ENCODE measurements at places on chromosomes 16 and 17. TPM values are rescaled to one million over a fixed set of nuclear protein-coding genes. Genes with fewer than 3 reads are reported as not detected.
A peak's percentile ranks its signal among the peaks of the same experiment; 100 is the strongest.

GRCh38 chr16:81216706-81217105 is 21.8 kb upstream of the BCO1 start:
- no peak for DNase-seq

CLEC19A gene
- 0.41 TPM for total RNA-seq

- no peak for DNase-seq
These were observed 90.5 kb downstream of the C16orf78 start for GRCh38 chr16:49464093-49464492.

FKBP10 gene
- 164 TPM for total RNA-seq

DNA sequence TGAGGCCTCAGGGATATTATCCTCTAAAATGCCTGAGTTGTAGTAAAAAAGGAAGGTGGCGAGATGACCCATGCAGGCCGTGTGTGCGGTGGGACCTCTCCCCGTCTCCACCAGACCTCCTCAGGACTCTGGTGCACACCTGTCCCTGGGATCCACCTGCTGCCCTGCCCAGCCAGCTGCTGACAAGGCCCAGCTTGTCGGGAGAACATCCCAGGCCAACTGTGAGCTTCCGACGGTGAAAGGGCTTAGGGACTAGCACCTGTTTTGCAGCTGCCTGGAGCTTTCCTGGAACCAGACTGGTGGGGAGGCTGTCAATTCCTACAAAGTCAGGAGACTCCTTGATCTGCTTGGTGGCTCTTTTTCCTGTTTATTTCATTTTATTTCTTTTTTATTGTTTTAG is 11.6 kb downstream of the IL34 start:
- DNase-seq, result no peak

DRC3 gene
- total RNA-seq, result 7.2 TPM

ENPP7 gene
- total RNA-seq, result not detected

DNA sequence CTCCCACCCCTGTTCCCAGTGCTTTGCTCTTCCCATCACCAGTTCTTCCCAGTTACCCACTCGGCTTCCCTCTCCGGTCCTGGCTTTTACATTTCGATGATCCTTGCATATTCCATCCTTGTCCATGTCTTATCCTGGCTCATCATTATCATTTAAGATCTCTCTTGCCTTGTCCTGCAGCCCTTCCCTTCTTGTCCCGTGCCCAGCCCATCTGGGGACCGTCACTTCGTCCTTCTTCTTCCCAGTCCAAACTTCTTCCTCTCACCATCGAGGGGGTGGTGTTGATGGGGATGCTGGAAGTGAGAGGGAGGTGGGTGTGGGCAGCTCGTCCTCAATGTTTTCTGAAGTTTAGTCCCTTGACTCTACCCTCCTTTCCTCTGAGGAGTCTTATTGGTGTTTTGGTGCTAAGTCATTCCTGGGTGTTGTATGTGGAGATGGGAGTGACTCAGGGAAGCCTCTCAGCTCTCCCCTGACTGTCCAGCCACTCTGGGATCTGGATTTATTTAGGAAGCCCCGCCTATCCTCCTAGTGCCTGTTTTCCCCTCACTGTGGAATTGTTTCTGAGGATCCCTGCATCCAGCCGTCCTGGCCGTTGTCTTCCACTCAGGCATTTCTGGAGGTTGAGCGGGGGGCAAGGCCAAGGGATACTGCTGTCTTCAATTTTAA is 975 bp downstream of the SNX29 start:
- peak; percentile 35 for DNase-seq

DNA sequence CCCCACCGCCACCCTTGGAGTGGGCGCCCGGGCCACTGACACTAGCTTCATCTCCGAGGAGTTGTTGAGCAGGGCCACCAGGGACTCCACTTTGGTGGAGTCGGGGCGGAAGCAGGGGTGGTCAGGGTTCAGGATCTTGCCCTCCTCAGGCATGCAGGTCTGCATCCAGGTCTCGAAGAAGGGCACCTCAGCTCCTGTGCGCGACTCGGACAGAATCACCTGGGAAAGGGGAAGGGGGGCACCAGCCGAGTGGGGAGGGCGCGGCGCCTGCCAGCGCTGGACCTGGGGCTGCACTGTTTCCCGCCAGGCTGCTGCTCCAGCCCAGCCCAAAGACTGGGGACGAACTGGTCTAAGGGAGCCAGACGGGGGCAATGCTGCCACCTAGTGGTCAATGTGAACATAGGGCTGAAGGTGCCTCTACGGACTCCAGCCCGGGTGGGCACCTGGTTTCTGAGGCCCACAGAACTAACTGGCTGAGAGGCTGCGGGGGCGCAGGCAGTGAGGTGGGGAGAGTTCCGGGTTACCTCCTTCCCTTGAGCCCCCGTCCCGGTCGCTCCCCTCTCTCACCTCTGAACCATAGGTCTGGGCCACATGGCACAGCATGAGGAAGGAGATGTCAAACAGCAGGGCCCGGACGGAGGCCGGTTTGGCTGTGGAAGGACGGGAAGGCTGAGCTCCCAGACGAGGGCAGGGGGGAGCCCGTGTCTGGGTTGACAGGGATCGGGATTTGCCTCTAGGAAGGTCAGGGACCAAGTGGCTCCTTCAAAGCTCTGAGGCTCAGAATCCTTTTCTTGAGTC is 11.8 kb downstream of the CSF3 start:
- DNase-seq, result peak; percentile 71

GINS2 gene
- total RNA-seq, result 18.4 TPM

CDH11 gene
- not detected for total RNA-seq

DNA sequence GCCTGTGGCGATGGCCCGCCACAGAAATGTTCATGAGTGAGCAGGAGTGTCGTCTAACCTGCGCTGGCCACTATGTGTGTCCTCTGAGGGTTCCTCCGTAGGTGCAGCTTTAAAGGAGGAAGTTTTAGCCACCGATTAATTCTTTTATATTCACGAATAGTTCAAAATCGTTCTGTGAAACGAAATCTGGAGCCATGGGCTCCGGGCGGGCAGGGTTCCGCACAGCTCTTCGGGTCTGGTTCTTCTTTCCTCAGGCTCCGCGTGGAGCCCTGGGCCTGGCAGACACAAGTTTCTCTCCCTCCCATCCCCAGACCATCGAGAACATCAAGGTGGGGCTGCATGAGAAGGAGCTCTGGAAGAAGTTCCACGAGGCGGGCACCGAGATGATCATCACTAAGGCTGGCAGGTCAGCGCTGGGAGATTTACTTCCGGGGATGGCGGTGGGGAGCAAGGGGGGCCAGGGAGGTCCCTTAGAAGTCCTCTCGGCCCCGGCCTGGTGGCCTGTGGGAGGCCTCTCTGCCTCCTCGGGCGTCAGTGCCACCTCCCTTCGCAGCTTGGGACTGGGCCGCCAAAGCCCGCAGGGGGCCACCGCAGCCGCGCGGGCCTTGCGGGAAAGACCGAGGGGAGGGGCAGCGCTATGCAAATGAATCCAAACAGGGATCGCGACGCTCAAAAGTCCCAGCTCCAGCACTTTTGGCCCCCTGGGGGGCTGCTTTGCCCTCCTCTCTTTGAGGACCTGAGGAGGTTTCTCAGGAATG is 5.2 kb downstream of the TBX4 start:
- DNase-seq, result no peak

- DNase-seq, result no peak
These were observed 412.3 kb downstream of the XYLT1 start for GRCh38 chr16:17058471-17058870.

SBK1 gene
- 18.4 TPM for total RNA-seq

DNA sequence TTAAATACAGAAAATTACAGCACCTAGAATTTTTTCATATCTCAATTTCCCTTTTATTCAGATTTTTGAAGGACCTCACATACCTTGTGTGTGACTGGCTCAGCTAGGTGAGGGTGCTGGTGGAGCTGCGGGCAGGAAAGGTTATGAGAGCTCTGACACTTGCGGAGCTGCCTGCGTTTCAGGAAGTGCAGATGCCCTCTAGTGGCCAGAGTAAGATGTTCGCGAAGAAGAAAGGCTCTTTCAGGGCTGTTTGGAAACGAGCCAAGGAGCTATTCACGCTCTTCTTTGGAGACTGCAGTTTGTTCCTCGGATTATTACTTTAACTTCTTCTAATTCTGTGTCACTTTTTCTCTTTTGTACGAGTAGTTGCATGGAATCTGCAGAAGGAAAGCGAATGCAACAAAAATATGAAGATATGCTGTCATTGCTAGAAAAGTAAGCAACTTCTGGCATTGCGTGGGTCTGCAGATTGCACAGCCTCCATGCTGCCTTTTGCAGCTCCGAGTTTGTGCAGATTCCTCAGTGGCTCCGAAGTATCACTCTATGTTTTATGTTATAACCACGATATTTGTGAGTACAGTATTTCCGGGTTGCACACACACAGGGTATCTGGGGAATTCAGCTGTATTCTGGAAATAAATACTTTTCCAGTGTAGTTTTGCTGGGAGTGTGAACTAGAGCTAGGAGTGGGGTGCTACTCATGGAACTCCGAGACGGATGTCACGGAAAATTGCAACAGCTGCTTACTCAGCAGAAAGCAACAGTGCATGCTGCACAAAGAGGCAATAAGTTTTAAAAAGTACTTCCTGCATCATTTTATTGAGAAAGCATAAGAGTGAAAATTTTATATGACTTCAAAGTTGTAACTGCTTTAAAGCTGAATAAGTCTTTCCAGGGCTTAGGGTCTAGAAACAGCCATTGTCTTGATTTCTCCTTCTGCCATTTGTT is 46.3 kb downstream of the DNAH9 start:
- DNase-seq, result peak; percentile 34

- no peak for DNase-seq
These were observed 239.3 kb downstream of the CEP112 start for GRCh38 chr17:65952586-65952985.

NUPR1 gene
- total RNA-seq, result 21.3 TPM

DNA sequence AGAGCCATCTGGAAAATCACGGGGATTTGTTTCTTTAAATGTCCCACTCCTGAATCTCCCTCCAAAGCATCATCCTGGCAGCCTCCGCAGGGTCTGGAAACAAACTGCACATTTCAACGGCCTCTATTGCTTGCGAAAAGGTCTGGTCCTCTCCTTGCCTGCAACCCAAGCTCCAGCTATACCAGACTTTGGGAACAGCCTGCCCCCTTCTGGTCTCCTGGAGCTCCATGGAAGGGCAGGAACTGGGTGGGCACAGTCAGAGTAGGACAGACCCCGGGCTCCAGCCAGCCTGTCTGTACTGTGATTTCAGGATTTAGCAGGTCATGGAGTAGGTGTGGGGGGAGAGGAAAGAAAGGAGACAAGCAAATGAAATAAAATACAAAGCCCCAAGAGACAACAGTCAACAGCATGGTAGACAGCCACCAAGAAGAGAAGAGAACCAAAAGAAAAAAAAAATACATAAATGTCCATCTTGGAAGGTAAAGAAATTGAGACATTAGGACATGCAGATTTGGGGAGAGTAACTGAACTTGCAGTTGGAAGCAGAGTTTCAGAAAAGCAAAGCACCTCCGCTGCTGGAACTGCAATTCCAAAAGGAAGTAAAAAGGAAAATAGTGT is 2.7 kb downstream of the XYLT1 start:
- DNase-seq, result no peak

DNA sequence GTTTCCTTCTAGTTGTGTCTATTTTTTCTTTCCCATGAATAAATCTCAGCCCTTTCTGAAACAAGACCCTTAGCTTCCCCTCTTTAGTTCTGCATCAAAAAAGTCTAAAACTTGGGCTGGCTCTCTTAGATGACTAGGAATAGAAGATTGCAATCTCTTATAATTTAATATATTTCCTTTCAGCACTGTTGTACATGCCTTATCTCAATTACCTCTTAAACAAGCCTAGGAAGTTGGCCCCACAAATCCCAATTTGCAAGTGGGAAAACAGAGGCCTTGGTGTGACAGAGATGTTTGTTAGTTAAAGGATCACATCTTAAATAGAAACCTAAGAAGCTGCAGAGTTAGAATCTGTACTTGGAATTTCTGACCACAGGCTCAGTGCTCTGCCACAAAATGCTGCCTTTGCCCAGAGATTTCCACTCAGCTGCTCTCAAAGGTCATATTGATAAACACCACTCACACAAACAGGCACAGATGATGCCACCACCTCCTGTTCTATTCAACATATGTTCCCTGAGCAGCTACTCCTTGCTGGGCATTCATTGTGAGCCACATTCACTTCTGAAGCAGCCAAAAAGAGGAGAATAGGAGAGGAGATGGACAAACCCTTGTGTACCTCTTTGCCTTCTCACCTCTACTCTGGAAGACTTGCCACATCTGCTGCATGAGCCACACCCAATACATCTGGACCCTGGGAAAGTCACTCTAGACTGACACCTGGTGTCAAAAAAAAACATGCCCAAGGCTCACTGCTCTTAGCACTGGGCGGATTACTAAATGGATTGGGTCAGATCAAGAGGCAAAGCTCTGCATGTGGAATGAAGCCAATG is 5.5 kb downstream of the CCDC182 start:
- DNase-seq, result no peak

DNA sequence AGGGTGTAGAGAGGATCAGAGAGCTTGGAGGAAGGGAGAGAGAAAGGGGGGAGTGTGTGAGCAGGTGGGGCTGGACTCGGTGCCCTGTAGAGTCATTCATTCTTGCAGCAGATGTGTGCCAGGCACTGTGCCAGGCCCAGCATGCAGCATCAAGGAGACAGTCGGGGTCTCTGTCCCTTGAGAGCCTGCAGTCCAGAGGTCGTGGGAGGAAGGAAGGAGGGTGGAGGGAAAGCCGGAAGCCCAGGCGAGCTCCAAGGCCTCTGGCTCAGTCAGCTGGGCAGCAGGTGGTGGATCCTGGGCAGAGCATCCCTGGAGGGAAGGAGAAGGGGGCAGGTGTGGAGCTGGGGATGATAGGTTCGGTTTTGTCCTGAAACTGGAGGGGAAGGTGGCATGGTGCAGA is 27.5 kb downstream of the EPN2 start:
- DNase-seq, result no peak

SLC38A8 gene
- not detected for total RNA-seq

PRAC2 gene
- not detected for total RNA-seq

ABCA8 gene
- not detected for total RNA-seq

KREMEN2 gene
- 16.2 TPM for total RNA-seq

RCVRN gene
- total RNA-seq, result not detected

DPEP3 gene
- not detected for total RNA-seq

DNA sequence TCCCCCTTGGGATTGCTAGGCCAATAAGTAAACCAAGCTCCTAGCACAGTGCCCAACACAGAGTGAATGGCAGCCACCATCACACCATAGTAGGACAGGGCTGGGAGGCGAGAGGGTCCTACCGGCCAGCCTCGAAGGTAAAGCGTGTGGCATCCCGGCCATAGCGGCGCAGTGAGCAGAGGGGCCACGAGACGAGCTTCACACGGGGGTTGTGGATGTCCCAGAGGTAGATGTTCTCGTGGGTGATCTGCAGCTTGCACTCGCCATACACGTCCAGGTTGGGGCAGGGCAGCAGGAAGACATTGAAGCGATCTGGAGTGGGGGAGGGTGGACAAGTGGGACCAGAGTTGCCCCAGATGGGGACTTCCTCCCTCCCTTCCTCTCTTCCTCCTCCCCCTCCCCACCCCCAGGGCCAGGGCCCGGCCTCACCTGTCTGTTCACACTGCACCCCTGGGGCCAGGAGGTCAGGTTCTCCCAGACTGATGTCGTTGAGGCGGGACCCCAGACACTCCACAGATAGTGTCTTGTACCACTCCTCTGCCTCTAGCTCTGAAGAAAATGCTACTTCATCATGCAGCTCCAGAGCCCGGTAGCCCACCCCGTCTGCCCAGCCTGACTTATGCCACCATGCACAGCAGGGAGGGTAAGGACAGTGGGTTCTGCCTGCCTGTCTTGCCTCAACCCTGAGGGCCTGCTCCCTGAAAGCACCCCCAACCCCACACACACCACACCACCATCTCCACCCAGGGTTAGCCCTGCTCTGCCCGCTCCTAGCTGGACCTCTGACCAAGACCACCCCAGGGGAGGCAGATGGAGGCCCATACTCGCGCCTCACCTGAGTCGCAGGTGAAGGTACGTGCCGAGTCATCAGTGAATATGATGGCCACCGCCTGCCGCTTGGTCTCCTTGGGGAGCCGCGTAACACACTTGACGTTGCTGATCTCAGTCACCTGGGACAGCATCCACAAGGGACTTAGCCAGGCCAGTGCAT is 11.3 kb downstream of the DOK4 start:
- no peak for DNase-seq

GRCh38 chr16:67482233-67482924 is 968 bp downstream of the AGRP start:
- DNase-seq, result no peak

MT1G gene
- not detected for total RNA-seq

Data from PC-9 (cell line).